HFFc6 (cell line): ENCODE measurements at places on chromosomes 6 and 20. TPM values are rescaled to one million over a fixed set of nuclear protein-coding genes. Genes with fewer than 3 reads are reported as not detected.

Gene FAM83D
- total RNA-seq: 12.7 and 28.4 TPM in 2 replicates

- no peak for DNase-seq
These were observed 103.9 kb downstream of the EPM2A start for GRCh38 chr6:145631374-145631773.

DNA sequence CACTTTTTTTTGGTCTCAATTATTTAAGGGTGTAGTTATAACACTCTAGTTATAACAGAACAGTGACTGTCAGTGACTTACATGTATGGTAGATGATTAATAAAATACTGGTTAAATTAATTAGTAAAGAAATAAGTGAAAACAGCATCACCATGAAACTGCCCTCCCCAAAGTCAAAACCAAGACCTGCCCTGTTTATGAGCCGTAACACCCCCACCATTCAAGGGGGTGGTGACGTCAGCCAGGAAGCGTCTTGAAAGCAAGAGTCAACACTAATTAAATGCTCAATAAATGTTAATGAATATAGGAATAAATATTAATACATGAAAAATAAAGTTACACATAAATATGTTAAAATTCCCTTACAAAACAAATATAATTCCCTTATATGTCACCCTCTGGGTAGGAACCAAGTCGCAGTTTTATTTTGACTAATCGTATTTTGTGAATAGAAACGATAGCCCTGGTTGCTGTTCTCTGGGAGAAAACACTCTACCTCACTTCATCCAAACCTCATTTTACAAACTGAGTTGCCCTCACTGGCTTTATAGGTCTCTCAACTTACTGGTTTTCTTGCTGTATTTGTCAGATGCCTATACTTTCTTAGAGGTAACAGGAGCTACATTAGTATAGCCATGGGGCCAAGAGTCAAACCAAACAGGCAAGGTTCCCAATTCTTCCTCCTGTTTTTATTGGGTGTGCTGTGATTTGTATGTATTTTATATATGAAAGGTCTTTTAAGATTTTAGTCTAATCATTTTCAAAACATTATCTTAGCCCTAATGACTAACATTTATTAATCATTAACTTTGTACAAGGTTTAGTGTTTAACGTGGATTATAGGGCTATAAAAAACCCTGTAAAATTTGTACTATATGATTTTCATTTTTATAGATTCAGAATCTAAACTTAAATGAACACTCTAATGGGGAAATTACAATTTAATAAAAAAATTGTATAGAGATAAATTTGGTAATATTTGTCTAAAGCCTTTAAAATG lies 227.9 kb upstream of the IRAK1BP1 start:
- no peak for DNase-seq

Gene MCHR2
- total RNA-seq: not detected in 3 replicates

Gene L3MBTL1
- 1.8 to 2.9 TPM (median 2.5 TPM) in 3 replicates for total RNA-seq

- no peak for DNase-seq
These were observed 7.4 kb upstream of the LAMA5 start for GRCh38 chr20:62374331-62375152.

- DNase-seq: no peak
These were observed 277.1 kb downstream of the ADGB start for GRCh38 chr6:146875927-146876270.

DNA sequence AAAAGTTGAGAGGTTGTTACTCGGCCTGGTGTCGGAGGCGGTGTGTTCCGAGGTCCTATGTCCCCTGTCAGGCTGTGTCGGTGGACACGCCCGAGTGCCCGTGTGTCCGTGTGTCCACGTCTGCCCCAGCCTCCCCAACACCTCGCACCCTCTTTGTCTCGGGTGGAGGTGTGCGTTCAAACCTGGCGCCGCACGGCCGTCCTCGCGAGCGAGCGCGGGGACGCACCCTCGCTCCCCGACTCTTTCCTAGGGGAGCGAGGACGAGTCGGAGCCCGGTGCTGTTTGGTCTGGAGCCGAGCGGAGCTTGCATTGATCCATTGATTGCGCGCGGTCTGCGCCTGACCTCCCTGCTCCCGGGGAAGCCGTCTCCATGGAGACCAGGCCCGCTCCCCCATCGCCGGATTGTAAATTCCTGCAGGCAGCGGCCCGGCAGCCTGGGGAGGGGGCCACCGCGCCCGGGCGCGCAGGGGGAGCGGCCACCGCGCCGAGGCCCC lies 411 bp upstream of the SCUBE3 start:
- DNase-seq: no peak

GRCh38 chr20:47265984-47266383 lies 90.5 kb downstream of the ZMYND8 start:
- DNase-seq: no peak

Gene UNC5CL
- not detected in 3 replicates for total RNA-seq

Gene HSPA12B
- not detected in 3 replicates for total RNA-seq

GRCh38 chr6:43934183-43934802 lies 164.3 kb downstream of the VEGFA start:
- DNase-seq: no peak

GRCh38 chr6:3291346-3291745 lies 32.6 kb downstream of the PSMG4 start:
- DNase-seq: no peak

Gene SPATS1
- total RNA-seq: not detected in 3 replicates

Gene TEAD3
- 35.0 and 35.7 TPM in 2 replicates for total RNA-seq

Gene PNLDC1
- total RNA-seq: not detected in 3 replicates

DNA sequence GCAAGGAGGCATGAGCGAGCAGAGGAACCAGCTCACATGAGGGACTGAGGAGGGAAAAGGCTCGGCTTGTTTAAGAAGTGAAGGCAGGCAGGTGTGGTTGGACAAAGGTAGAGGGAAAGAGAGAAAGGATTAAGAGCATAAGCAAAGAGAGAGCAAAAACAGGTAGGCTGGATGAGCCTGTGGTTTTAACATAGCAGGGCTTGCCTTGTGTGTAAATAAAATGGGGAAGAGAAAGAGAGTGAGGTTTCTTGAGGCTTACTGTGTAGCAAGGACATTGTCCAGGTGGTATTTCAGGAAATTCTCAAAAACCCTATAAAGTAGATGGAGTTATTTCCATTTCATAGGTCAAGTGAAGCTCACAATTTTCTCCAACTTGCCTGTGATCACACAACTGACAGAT lies 93.9 kb upstream of the HDAC2 start:
- no peak for DNase-seq

GRCh38 chr6:84691978-84692623 lies 72.3 kb downstream of the TBX18 start:
- no peak for DNase-seq

Gene PBOV1
- not detected in 3 replicates for total RNA-seq

Gene MYLIP
- 0.89 and 1.2 TPM in 2 replicates for total RNA-seq

GRCh38 chr20:48106428-48106827 lies 321.1 kb upstream of the SULF2 start:
- DNase-seq: no peak

DNA sequence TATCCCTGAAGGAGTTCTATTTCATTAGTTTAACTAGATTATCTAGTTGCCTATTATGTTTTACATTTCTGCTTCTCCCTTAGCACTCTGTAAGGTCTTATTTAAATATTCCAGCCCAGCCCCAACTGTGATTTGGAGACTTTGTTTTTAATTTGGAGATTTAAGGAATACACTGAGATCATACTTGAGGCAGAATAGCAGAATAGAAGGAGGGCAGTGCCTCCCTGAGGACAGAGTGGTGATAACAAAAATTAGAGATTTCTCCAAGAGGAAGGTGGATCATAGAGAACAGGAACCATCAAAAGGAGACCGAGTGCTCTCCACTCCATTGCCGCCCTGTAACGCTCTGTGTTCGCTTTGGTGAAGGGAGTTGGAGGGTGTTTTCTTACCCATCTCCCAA lies 14.8 kb upstream of the CD164 start:
- no peak for DNase-seq

DNA sequence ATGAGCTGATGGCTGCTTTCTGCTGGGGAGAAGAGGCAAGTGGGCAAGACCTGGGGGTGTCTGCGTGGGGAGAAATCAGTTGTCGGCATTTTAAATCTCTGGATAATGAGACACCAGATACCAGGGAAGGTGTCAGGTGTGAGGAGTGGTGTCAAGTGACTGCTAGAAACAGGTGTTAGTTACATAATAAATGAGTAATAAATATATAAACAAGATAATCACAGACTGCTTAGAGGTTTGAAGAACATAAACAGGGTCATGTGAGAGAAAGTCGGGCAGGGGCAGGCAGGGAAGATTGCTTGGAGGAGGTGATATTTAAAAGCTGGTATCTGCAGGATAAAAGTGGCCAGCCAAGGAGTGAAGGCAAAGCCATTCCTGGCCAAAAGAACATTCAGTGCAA lies 87.2 kb upstream of the RIN2 start:
- DNase-seq: no peak

GRCh38 chr20:32116079-32116521 lies 6.6 kb downstream of the TM9SF4 start:
- no peak for DNase-seq

DNA sequence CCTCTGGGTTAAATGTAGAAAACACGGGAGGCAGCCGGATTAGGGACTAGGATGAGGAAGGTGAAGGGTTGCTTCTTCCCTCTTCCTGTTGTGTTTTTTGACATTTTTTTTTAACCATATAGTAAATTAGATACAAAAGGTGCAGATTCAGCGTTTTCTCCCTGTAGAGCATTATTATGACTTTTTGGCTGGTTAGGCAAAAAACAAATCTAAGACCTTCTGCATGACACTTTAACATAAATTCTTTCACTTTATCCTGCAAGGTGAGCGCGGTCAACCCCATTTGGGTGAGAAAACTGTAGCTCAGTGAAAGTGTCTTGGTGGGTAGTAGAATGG lies 1.3 kb downstream of the SLC16A10 start:
- no peak for DNase-seq

DNA sequence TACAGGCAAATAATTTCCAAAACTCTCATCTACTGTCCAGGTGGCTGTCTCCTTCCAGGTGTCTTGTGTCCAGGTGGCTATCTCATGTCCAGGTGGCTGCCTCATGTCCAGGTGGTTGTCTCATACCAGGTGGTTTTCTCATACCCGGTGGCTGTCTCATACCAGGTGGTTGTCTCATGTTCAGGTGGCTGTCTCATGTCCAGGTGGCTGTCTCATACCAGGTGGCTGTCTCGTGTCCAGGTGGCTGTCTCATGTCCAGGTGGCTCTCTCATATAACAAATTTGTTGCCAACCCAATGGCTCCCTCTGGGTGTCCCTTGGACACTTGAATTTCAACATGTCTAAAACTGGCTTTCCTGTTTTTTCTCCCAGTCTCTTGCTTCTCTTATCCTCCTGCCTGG lies 14.3 kb upstream of the SLC22A3 start:
- no peak for DNase-seq

Gene MUC22
- not detected in 2 replicates for total RNA-seq

Gene GMEB2
- 11.8 to 13.4 TPM (median 11.8 TPM) in 3 replicates for total RNA-seq

Gene TLDC2
- 0.37 TPM in 1 of 2 replicates, not detected in the other for total RNA-seq

DNA sequence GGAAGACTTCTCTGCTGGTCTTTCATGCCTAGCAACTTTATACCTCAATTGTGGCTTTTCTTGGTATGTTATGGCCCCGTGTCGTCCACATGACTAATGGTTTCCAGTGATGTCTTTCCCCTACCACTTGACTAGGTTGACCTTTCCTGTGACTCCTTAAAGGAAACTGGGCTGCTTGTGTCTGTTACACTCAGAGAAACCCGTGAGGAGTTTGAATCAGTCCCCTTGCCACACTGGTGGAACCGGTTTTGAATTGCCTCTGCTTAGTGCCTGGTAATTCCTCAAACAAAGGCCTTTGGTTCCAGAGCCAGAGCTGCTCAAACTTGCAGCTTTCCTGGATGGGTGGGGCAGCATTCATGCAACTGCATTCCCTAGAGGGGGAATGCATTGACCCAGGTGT lies 21.9 kb downstream of the ECT2L start:
- peak; percentile 84 for DNase-seq
